ENCODE measurements at places on chromosomes 6 and 20.

DNA sequence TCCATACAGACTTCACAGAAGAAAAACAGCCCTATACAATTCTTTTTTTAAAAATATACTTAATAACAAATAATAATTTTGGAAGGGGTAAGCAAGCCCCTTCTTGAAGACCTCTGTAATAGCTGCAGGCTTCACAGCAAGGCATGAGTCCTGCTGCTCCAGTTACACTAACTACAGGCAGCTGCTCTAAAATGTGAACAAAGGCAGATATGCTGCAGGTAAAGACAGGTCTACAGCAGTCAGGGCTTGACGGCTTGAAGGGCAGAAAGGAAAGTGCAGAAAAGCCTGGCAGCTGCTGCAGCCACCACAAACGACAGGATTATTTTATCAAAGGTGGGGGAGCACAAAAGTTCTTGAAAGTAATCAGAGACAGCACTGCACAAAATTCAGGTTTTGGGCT is 11.3 kb downstream of the FAXC start:
- no peaks in the 10 kb centered on the region for H3K27me3 ChIP-seq
- H3K36me3 ChIP-seq = no peaks in the 10 kb centered on the region
- no peak overlapping the region for H3K27ac ChIP-seq
- peaks cover 13% of the 10 kb centered on the region for H3K4me1 ChIP-seq

DNA sequence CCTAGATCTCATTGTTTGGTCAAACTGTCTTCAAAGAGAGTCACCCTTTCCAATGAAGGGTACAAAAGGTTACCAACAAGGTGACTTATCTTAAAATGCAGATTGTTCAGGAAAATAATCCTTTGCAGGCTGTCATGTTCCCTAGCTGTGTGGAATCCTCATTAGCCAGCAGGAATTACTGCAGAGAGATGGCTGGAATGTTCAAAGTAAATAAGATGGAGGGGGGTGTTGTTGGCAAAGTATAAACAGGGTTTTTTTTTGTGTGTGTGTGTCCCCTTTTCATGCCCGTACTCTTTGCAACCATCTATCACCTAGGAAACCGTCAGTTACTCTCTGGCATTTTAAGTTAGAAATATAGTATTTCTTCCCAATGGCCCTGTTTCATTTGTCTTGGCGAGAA is 6.5 kb downstream of the NEDD9 start:
- H3K27me3 ChIP-seq = no peaks in the 10 kb centered on the region
- H3K4me1 ChIP-seq = no peaks in the 10 kb centered on the region
- no peak for DNase-seq
- no peak overlapping the region for H3K27ac ChIP-seq
- H3K36me3 ChIP-seq = no peaks in the 10 kb centered on the region

GRCh38 chr6:106823058-106823457 is 151.5 kb downstream of the CD24 start:
- no peaks in the 10 kb centered on the region for H3K36me3 ChIP-seq
- no peak overlapping the region for H3K27ac ChIP-seq
- no peak for DNase-seq
- H3K4me3 ChIP-seq = no peak overlapping the region
- no peaks in the 10 kb centered on the region for H3K4me1 ChIP-seq
- H3K27me3 ChIP-seq = no peaks in the 10 kb centered on the region

- no peaks in the 10 kb centered on the region for H3K4me1 ChIP-seq
- H3K4me3 ChIP-seq = no peak overlapping the region
- H3K27ac ChIP-seq = no peak overlapping the region
- no peaks in the 10 kb centered on the region for H3K27me3 ChIP-seq
- no peak for DNase-seq
- H3K36me3 ChIP-seq = no peaks in the 10 kb centered on the region
These were observed 114.2 kb downstream of the PLEKHG1 start for GRCh38 chr6:150713931-150714330.

DNA sequence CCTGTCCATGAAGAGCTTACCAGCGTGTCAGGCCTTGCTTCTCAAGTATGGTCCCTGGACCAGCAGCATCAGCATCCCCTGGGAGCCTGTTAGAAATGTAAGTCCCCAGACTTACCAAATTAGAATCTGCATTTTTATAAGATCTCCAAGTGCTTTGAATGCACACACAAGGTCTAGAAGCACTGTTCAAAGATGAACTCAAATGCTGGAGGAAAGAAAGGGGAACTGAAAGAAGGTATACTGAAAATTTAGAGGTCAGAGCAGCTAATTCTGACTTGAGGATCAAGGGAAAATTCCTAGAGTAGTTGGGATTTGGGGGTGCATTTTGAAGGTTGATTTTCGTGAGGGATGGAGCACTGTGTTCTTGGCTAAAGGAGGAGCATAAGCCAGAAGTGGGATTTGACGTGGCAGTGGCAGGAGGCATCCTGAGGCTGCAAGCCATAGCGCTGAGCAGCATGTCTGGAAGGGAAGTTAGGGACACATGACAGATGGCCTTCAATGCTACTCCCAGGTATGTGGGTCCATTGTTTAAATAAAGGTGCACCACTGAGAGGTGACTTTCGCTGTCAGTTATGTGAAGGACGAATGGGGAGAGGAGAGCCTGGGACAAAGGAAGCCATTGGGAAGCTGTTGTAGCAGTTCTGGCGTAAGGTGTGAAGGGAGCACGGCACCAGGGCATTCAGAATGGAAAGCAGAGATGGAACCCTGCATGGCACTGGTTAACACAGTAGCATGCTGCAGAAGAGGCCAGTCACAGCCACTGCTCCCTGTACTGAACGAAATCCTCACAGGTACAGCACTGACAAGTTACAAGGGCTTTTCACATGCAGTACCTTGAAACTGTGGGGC is 36.2 kb downstream of the ARMC2 start:
- peaks cover 41% of the 10 kb centered on the region for H3K4me1 ChIP-seq
- H3K27me3 ChIP-seq = no peaks in the 10 kb centered on the region
- DNase-seq = peak; percentile 38
- H3K27ac ChIP-seq = peak overlapping the region; percentile 97
- H3K36me3 ChIP-seq = no peaks in the 10 kb centered on the region

GRCh38 chr20:34410336-34410735 is 47.3 kb downstream of the ITCH start:
- H3K4me3 ChIP-seq = no peak overlapping the region
- H3K27ac ChIP-seq = no peak overlapping the region
- peaks cover 70% of the 10 kb centered on the region for H3K4me1 ChIP-seq
- peaks cover 13% of the 10 kb centered on the region for H3K36me3 ChIP-seq
- no peaks in the 10 kb centered on the region for H3K27me3 ChIP-seq
- DNase-seq = no peak

DNA sequence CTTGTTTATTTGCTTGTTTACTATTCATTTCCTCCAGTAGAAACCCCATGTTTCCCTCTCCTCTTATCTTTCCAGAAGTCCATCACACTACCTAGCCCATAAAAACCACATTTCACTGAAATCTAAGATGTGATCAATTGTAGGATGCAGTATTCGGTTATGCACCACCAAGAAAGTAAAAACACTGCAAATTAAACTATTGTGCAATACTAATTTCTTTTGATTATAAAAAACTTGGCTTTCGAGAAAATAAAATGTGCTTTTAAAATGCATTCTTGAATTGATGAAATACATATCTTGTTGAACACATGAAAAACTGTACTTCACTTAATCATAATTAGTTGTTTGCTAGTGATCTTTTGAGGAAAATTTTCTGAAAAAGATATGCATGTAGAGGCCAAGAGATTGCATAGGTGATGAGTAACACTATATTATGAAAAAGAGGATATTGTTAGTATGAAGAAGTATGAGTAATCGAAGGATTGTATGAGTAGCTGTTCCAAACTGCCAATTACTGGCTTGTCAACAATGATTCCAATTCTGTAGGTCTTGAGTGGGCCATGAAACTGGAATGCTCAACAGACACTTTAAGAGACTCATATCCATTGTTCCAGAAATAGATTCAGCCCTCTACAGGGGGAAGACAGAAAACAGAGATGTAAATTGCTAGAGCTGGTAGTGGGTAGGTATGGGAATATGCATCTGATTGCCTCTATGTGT is 79.7 kb downstream of the RNF217 start:
- H3K36me3 ChIP-seq = no peaks in the 10 kb centered on the region
- H3K4me3 ChIP-seq = no peak overlapping the region
- H3K27me3 ChIP-seq = no peaks in the 10 kb centered on the region
- H3K27ac ChIP-seq = no peak overlapping the region
- H3K4me1 ChIP-seq = no peaks in the 10 kb centered on the region
- no peak for DNase-seq

- H3K27me3 ChIP-seq = no peaks in the 10 kb centered on the region
- DNase-seq = no peak
- no peaks in the 10 kb centered on the region for H3K36me3 ChIP-seq
- H3K27ac ChIP-seq = no peak overlapping the region
These were observed 28.8 kb upstream of the APMAP start for GRCh38 chr20:25021336-25021735.

- no peaks in the 10 kb centered on the region for H3K27me3 ChIP-seq
- DNase-seq = no peak
- H3K4me1 ChIP-seq = no peaks in the 10 kb centered on the region
- no peaks in the 10 kb centered on the region for H3K36me3 ChIP-seq
- no peak overlapping the region for H3K27ac ChIP-seq
- H3K4me3 ChIP-seq = no peak overlapping the region
These were observed 123.8 kb downstream of the QKI start for GRCh38 chr6:163538331-163538730.

Data from MM.1S (cell line).